ENCODE measurements at places on chromosomes 11 and 22.
A peak's percentile ranks its signal among the peaks of the same experiment; 100 is the strongest.

DNA sequence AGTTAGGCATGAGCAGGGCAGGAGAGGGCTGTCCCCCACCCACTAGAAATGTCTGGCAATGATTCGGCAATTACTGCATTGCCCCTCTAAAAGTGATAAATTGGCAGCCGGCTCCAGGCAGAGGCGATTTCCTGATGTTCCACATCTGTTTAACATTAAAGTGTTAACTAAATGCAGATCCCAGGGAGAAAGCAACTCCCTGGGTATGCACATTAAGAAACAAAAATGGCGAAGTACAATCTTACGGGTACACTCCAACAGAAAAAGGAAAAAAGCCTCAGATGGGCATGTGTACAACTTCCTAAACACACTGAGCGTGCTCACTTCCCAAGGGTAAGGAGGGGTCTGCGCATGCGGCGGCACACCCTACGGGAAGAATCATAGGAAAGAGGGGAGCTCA, 314.4 kb downstream of the CASP12 start:
- DNase-seq, result no peak

DNA sequence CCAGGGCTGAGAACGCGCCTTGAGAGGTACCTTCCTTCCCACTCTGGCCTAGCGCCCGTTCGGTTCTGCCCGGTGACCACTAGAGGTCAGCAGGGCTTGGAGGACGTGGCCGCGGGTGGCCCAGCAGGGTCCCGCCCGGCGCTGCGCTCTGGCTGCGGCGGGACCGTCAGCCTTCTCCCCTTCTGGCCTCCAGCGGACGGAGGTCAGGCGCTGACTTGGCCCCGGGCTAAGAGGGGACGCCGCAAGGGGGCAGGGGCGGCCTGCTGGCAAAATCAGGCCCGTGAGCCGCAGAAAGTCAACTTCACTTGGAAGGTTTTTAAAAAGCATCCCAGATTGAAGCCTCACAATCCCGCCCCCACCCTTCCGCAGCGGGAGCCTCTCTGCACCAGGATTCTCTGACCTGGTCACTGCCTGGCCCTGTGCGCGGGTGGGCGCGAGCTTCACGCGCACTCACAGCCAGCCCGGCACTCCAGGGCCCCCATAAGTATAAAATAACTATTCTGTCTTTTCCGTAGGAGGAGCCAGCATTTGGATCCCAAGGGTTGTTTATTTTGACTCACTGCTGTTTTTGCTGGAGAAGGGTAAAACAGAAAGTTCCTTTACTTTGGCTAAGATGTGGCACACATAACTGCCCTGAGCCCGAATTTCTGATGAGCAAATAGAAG, 23.2 kb upstream of the ZBTB16 start:
- peak; percentile 60 for DNase-seq

DNA sequence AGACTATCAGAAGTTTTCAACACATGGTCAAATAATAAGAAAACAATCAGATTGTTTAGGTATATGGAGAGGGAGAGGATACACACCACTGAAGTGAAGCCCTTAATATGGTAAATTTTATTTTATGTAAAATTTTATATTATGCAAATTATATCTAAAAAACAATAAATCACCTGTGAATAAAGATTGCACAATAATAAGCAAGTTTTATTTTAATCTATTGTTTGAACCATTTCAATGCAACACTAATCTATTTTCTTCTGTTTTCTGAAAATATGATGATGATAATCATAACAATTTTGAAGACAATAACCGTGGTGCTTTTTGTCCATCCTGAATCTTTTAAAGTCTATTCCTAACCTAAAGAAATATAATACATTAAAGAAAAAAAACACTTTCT, 1473.5 kb upstream of the TENM4 start:
- DNase-seq, result no peak

DNA sequence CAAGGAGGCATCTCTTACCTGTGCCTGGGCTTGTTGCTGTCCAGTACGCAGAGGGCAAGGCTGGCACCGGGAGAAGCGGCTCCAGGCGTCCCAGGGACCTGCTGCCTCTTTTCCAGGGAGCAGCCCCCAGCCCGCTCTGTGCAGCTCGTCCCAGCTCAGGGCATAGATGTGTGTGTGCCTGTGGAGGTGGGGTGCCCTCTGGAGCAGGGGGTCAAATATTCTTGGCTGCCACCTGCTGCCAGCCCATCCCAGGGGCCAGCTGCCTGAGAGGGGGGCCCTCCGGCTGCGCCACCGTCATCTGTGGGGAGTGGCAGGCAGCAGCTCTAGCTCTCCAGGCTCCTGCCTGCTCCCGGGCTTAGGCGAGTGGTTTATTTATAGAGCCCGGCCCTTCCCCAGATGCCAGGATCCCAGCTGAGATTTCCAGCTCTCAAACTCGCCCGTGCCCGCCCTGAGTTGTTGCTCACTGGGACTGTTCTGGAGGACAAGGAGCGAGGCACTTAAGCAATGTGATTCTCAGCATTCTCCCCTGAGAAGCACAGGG, 87.5 kb downstream of the RTL6 start:
- no peak for DNase-seq

GRCh38 chr11:115990004-115990447, 485.8 kb upstream of the CADM1 start:
- DNase-seq, result no peak

DNA sequence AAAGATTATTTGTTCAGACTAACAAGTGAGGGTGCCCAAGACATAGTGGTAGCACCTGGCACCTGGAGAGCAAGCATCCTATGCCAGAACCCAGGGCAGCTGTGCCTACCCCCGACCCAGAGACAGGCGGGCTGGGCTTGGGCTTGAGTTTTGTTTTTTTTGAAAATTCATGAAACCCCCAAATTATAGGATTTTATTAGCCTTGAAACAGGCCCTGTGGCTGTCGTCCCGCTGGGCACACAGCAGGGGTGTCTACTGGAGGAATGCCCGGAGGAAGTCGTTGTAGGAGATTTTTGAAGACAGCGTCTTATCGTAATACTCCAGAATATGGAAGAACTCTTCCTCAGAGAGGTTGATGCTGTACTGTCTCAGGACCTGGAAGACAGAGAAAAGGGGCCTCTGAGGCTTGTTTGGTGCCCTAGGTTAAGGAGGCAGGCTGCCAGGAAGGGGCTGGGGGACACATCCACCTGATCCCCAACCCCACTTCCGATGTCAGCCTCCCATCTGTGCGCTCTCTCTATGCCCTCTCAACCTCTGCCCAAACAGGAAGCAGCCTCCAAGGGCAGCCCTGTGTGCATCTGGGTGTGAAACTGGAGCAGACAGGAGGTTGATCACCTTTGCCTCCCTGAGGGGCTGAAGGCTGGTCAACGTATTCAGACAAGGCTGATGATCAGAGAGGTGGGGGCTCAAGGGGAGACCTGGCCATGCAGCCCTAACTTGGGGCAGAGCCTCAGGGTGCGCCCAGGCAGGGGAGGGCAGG, 117.0 kb downstream of the MPPED1 start:
- DNase-seq, result no peak

DNA sequence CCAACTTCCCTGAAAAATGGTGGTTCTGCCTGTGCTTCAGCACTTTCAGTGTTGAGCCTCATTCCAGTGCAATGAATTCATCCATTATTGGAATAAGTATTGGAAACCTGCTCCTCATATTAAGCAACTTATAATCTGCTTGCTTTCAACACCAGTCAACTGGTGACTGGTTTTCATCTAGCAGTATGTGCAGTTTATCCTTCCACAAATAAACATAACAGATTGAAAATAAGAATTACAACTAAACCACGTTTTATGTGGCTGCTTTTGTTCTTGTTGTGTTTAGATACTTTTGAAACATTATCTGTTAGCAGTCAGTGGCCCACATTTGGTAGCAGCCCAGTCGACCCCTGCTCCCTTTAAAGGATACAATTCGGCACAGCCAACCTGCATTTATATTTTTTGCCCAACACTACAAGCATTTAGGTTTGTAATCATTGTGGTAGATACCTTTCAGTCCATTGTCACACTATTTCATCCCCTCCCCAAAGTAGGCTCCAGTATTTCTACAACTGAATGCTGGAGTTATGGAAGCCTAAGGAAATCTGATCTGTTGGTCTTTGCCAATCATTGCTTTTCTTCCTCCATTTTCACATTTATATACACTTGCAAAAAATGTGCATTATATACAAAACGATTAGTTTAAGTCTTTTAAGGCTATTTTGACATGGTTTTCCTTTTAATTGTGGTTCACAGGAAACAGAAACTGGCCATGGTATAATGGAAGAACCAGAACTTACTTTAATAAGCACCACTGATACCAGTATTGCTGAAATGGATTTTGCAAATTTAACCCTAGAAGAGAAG, 13.1 kb downstream of the TAF1D start:
- no peak for DNase-seq

- DNase-seq, result no peak
Observed at GRCh38 chr11:44301564-44302271, 8.2 kb downstream of the ALX4 start.

- no peak for DNase-seq
Observed at GRCh38 chr11:59271247-59271755, 58.6 kb upstream of the MPEG1 start.

DNA sequence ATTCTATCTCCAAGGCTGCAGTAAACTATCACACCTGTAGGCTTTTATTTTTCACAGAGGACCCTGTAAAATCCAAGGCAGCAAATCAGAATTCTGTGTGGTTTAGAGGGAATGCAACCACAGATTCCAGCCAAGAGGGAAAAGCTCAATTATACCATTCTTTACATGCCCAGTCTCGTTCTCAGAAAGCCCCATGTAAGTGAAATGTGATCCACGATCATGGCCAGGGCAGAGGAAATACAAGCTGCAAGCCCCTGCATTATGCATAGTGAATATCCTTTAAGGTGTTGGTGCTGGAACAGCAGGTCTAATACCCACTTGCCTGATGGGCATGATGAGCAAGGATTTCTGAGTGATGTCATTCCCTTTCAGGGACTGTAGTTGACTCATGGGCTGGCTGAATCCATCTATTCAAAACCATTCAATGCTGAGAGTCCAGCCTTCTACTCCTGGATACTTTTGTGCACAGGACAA, 198.7 kb upstream of the MTMR2 start:
- DNase-seq, result no peak

- DNase-seq, result no peak
Observed at GRCh38 chr11:68002575-68002937, 1.3 kb downstream of the UNC93B1 start.

GRCh38 chr11:23405350-23405937, 545.2 kb upstream of the CCDC179 start:
- DNase-seq, result no peak

- DNase-seq, result no peak
Observed at GRCh38 chr11:36148701-36149100, 140.5 kb downstream of the COMMD9 start.

DNA sequence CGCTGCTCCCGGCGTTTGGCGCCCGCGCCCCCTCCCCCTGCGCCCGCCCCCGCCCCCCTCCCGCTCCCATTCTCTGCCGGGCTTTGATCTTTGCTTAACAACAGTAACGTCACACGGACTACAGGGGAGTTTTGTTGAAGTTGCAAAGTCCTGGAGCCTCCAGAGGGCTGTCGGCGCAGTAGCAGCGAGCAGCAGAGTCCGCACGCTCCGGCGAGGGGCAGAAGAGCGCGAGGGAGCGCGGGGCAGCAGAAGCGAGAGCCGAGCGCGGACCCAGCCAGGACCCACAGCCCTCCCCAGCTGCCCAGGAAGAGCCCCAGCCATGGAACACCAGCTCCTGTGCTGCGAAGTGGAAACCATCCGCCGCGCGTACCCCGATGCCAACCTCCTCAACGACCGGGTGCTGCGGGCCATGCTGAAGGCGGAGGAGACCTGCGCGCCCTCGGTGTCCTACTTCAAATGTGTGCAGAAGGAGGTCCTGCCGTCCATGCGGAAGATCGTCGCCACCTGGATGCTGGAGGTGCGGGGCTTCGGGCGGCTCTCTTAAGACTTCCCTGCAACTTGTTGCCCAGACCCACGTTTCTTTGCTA, at the start of gene CCND1:
Gene CCND1 (plus strand): TSS at position 162 of the 587 bp plus-strand sequence. CDS start 158 bp downstream, at position 320.
- DNase-seq, result peak; percentile 44

DNA sequence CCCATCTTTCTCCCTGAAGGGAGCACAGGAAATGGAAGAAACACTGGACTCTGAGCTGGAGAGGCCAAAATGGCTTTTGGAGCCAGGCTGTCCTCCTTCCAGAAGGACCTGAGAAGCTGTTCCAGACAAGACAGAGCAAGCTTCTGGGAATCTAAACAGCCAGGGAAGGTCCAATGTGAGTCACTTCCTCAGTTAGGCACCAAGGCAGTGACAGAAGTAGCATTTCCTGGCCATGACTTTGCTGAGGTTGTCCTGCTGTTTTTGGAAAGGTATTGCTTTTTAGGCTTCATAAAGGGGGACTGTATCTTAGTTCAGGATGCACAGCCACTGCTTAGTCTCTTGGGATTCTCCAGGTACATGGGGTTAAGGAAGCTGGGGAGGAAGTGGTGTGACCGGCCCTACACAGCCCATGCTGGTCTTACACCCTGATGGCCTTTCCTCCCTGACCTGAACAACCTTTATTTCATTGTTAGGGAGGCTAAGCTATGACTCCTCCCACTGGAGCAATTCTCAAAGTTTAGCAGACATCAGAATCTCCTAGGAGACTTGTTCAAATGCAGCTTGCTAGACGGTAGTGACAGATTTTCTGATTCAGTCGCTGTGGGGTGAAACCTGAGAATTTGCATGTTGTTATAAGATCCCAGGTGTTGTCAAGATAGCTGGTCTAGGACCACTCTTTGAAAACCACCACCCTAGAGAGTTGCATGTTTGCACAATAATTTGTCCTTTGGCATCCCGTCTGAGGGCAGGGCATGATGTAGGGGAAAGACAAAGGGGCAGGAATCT, 6.8 kb upstream of the INSC start:
- DNase-seq, result no peak

DNA sequence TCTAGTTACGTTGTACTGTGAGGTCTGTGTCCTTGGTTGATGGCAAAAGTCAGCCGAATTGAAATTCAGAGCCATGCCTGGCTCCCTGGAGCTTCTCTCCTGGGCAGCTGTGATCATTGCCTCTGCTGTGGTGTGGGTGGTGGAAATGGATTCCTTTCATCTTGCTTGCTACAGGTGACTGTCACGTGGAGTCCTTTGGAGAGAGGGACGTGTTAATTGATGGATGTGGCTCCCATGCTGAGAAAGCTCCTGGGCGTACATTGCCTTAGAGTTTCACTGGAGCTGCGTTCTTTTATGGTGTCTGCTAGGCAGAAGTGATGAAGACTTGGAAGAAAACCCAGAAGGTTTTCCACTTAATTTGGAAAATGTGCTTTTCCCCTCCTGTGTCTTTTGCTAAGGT, 41.9 kb upstream of the PPP6R3 start:
- no peak for DNase-seq

GRCh38 chr11:20158597-20159257, 1.5 kb downstream of the DBX1 start:
- peak; percentile 30 for DNase-seq

GRCh38 chr11:359181-359714, 10.1 kb upstream of the B4GALNT4 start:
- no peak for DNase-seq

DNA sequence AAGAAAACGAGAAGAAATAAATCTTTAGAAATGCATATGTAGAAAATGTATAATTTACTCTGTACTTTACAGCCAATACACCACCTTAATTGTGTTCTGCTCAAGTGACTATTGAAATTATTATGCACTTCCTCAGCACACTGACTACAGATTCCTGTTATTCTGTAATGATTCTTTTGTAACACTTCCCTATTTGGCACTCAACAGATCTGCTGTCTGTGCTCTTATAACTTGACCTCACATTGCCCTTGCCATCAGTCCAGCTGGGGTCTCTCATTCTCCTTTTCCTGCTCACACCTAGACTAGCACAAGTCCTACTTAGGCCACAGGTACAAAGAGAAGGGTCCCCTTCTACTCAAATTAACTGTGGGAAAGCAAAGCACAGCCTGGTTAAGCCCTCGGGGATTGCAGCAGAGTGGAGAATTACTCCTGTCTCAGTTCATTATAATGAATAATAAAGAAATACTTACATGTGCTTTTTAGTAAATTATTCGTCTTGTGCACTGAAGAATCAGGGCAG, 860.4 kb downstream of the OPCML start:
- DNase-seq, result no peak

Data from activated T-cell treated with anti-CD3 and anti-CD28 coated beads, Interleukin-2, amount 50 U/mL, for 48 hours (primary cell).